Cardiac muscle cell (in vitro differentiated cells and primary cell): ENCODE measurements at places on chromosomes 13 and 19. TPM values are rescaled to one million over a fixed set of nuclear protein-coding genes. Genes with fewer than 3 reads are reported as not detected.

The ARL11 gene
- 0.21 and 0.70 TPM in 2 replicates for total RNA-seq

The SIRT2 gene
- total RNA-seq: 33.4 and 42.2 TPM in 2 replicates

The RFPL4A gene
- not detected in 2 replicates for total RNA-seq

The DACH1 gene
- 3.7 TPM in 2 replicates for total RNA-seq

The UBE2L5 gene
- total RNA-seq: 0.06 TPM in 1 of 2 replicates, not detected in the other

The TLE6 gene
- 30.3 and 35.4 TPM in 2 replicates for total RNA-seq

DNA sequence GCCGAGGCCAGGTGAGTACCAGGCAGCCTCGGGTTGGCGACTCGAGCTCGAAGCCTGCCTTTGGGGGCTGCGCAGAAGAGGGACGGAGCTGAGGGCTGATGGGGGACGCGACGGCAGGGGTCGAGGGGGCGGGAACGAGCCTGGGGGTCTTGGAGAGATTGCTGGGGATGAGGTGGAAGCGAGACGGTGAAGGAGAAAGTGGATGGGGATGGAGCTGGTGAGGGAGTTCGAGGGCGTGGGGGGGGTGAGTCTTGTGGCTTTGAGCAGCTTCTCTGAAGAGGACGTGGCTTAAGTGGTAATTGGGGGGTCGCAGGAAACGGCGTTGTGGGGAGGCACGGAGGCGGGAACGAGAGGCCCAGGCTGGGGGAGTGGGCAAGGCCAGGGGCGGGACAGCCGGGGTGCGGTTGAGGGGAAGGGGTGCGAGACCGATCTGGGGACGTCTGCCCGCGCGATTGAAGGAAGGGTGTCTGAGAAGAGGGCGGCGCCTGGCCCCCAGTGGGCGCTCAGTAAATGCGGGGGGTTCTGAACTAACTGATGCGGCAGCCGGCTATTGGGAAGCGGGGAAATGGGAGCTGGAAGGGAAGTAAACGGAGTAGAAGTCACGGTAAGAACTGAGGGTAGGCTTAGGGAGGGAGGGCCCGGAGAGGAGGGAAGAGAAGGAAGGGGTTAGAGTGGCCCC lies 426 bp downstream of the MYO9B start:
- H3K27me3 ChIP-seq: no peaks in the 10 kb centered on the region
- peak; percentile 31 for DNase-seq
- no peak overlapping the region for H3K27ac ChIP-seq
- peaks cover 11% of the 10 kb centered on the region for H3K4me1 ChIP-seq

GRCh38 chr13:56515441-56515840 lies 625.3 kb upstream of the PRR20A start:
- H3K27ac ChIP-seq: no peak overlapping the region
- no peaks in the 10 kb centered on the region for H3K36me3 ChIP-seq
- no peaks in the 10 kb centered on the region for H3K4me1 ChIP-seq

- H3K27me3 ChIP-seq: no peaks in the 10 kb centered on the region
- H3K27ac ChIP-seq: no peak overlapping the region
- H3K4me3 ChIP-seq: no peak overlapping the region
- H3K36me3 ChIP-seq: no peaks in the 10 kb centered on the region
Measured at GRCh38 chr13:50323440-50324065, 308.3 kb downstream of the KCNRG start.
